Activated CD8-positive, alpha-beta memory T cell treated with anti-CD3 and anti-CD28 coated beads for 48 hours (primary cell): ENCODE measurements at places on chromosomes 5 and 9.

GRCh38 chr5:64973215-64973614 is 204.5 kb downstream of the CWC27 start:
- no peak for DNase-seq

DNA sequence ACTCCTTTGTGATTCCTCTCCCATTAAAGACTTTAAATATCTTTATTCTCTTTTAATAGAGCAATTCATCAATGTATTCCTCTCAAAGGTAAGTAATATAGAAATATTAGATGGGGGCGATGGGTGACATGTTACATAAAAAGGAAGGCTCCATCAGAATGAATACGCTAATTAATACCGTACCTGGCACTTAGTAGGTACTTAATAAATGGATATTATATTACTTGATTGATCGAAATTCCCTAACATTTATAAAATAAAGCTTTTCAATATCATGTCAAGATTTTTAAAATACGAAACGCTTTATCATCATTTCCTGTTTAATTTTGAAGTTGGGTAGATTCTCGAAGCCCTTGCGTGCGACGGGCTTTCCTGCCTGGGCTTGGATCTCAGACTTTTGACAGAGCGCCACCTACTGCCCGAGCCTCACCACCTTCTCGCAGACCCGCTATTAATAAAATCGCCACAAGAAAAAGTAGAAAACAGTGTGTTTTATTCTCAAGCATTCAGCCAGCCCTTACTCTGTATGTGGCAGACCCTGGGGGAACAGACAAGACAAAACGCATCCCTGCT is 99.4 kb downstream of the C5orf15 start:
- DNase-seq, result peak; percentile 43

DNA sequence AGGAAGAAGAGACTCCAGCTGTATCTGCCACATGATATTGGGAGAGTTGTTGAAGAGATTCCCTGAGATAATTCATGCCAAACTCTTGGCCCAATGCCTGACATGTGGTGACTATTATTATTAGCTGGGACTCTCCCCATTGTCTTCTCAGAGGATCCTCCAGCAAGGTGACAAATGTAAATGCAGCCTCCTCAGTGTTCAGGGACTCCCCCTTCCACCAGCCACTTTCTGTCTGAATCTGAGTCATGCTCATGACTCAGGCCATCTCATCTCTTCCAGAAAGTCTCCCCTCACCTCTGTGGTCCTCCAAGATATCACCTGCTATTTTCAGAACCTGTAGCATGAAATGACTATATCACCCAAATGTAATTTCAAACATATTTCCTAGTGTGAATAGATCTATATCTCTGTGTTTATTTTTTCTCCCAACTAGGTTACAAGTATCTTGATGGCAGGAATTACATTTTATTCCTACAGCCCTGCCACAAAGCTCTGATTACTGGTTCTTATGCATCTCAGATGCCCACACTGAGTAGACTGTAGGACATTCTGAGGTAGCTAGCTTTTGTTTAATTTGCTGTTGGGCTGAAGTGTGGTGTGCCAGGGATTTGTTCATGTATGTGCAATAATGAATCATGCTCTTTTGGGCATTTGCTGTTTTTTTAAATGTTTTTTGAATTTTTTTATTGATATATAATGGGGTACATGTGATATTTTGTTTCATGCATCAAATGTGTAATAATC is 126.6 kb upstream of the IL12B start:
- peak; percentile 29 for DNase-seq

- DNase-seq, result no peak
Observed at GRCh38 chr9:128091144-128091543, 23.1 kb downstream of the SLC25A25 start.

DNA sequence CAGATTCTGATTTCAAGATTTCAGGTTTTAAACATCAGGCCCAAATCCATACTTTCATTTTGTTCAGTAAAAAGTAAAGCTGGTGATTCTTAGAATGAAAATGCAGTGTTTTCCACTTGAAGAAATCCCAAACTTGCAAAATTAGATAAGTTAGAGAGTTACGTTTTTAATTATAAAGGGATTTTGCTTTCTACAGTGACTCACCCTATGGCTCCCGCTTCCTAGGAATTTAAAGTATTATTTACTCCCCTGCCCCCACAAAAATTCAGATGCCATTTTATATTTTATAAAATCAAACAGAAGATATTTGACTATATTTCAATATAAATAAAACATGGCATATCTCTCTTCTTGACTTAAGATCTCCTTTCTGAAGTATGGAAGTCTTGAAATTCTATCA is 402.9 kb downstream of the ZSWIM6 start:
- no peak for DNase-seq

DNA sequence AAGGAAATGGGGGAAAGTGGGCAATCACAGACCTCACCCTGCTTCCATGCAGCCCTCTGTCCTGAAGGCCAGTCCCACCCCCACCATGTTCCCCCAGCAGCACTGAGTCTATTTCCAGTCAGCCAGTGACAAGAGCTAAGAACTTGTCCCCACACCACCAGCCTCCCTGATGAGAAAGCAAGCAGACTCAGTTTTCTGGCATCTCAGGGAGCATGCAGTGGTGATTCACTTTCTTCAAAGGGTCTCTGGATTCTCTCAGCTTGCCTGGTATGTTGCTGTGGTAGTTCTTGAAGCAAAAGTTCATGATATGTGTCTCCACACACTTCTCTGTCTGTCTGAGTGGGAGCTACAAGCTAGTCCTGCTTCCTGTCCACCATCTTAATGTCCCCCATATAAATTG is 799.9 kb upstream of the TYRP1 start:
- no peak for DNase-seq

- DNase-seq, result no peak
Observed at GRCh38 chr5:169635936-169636335, 1.1 kb upstream of the DOCK2 start.

DNA sequence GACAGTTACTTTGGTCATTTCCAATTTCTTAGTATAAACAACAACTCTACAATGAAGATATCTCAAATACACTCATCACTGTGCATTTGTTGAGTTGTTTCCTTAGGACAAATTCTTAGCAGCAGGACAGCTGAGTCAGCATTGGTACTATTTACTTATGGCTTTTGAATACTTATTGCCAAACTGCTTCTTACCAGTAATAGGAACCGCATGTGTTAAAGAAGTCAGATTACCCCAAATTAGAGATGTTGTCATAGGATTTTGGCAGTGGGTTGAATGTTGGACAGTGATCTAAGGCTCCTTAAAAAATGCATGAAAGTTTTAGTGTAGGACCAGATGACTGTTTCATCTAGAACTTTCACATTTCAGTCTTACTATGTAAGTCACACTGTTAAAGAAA is 280.1 kb upstream of the DMRT1 start:
- no peak for DNase-seq

GRCh38 chr9:89536600-89536999 is 38.7 kb upstream of the SEMA4D start:
- DNase-seq, result no peak

DNA sequence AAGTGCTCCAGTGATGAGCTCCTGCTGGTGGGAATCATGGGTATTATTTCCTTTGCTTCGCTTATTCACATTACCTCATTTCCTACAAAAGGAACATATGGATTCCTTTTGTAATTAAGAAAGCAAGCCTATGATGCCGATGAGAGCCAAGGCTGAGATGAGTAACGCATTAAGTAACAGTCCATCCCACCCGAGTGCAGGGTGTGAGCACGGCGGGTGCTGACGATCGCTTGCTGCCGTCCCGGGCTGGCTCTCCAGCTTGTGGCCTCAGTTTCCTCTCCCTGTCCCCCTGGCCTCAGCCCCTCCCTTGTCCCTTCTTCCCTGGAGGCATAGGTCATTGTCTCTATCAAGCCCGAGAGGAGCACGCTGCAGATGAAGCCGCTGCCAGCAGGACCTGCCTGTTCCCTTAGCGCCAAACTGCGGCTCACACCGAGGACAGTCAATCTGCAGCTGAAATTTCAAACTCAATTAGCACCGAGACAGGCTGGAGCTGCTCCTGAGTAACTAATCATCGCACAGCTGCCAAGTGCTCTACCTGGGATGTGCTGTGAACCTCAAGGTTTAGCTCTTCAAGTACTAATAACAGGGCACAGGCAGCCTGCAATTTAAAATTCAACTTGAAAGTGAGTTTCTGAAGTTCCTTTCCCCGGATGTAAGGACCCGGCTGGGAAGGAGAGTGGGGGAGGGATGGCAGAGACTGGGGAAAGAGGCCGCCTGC is 115.2 kb upstream of the RAPGEF1 start:
- DNase-seq, result no peak

GRCh38 chr9:128408963-128409431 is 11.7 kb upstream of the CERCAM start:
- DNase-seq, result no peak

GRCh38 chr5:67033880-67034651 is 162.5 kb downstream of the CD180 start:
- DNase-seq, result no peak

GRCh38 chr5:74476046-74476818 is 164.3 kb downstream of the ENC1 start:
- no peak for DNase-seq

- no peak for DNase-seq
Observed at GRCh38 chr5:115241881-115242642, 20.6 kb downstream of the PGGT1B start.

GRCh38 chr9:123642291-123643278 is 286.6 kb downstream of the CRB2 start:
- DNase-seq, result no peak

GRCh38 chr9:37202091-37202490 is 81.7 kb downstream of the ZCCHC7 start:
- DNase-seq, result no peak

GRCh38 chr9:114864471-114864870 is 58.6 kb upstream of the TNFSF15 start:
- DNase-seq, result no peak

- DNase-seq, result no peak
Observed at GRCh38 chr5:1800472-1801221, 560 bp upstream of the NDUFS6 start.

GRCh38 chr9:109497226-109498153 is 617 bp downstream of the PTPN3 start:
- DNase-seq, result no peak

DNA sequence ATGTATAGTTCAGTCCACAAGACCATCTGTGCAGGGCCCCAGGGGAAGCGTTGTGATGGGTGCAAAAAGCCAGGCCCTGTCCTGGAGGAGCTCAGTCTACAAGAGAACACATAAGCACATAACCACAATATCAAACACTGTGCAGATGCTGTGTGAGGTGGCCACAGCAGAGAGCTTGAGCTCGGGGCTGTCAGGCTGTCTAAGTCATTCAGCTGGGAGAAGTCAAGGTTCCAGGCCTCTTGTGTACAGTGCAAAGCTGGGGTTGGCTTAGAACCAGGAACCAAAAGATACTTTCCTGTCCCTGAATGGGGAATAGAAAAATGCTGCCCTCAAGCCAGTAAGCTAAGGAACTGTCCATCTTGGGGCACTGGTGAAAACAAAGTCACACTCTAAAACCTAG is 75.0 kb downstream of the PRDM6 start:
- no peak for DNase-seq

GRCh38 chr9:31323726-31324444 is 1060.6 kb upstream of the ACO1 start:
- no peak for DNase-seq

GRCh38 chr9:92276331-92277032 is 17.0 kb downstream of the IARS1 start:
- DNase-seq, result no peak

DNA sequence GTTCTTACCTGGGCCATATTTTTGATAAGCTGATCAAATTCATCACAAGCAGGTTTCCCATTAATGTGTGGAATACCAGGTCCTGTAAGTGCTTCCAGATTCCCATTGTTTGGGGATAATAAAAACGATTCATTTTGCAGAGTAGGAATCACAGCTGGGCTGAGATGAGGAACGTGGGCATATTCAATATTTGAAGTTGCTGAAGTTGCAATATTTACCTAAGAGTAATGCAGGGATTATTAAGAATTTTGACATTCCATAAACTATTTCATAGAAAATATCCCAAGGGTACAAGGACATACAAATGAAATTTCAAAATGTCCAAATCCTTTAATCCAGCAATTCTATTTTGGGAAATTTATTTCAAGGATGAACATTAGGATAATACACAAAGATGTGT is 55.1 kb downstream of the MPDZ start:
- DNase-seq, result no peak

DNA sequence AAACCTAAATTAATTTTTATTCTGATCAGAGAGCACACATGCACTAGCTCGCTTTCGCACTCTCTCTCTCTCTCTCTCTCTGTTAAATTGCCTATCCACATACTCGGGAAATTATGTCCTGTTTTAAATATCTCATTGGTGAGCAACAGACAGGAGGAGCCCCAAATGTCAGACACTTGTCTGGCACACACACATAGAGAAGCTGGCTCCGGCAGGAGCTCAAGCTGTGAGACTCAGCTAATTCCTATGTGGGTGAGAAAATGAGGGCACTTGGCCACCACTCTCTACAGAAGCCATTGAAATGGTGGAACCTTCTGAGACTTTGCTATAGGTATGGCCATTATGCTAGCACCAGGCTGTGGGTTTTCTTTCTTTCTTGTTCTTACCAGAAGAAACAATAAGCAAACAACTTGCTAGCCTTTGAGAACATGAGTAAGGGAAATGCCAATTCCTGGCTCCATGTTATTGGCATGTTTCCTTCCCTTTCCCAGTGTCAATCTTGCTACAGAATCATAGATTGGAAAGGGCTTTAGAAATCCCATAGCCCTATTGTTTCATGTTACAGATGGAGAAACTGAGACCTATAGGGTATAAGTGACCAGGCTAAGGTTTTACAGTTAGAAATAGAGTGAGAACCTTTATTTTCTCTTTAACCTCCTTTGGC is 9.0 kb downstream of the RFX3 start:
- no peak for DNase-seq

DNA sequence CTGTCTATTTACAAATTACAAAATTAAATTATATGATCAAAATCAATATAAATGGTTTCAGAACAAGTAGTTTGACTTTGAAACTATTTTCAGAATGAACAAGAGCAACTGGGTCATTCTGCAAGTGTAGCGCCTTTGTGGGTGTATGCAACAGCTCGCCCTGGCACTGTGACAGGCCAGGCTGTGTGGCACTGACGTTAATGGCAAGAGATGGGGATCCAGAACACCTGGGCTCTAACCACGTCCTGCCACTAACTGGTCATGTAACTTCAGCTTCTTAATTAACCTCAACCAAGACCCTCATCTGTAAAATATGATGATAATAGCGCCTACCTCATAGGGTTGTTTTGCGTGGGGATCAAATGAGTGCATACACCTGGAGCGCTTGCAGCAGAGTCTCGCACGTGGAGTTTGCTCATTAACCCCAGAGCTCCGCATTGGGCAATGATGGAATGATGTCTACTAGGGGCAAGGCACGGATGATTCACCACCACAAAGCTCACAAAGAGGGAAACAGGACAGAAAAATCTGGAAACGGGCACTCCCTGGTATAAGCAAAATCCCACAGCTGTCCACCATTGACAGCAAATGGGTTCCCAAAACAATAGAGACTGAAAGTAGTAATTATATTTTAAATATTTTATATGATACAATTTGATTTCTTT is 639.4 kb downstream of the SEMA5A start:
- no peak for DNase-seq

GRCh38 chr5:6480133-6481051 is 31.7 kb downstream of the UBE2QL1 start:
- DNase-seq, result no peak
